ENCODE measurements at places on chromosomes 11 and 22.

DNA sequence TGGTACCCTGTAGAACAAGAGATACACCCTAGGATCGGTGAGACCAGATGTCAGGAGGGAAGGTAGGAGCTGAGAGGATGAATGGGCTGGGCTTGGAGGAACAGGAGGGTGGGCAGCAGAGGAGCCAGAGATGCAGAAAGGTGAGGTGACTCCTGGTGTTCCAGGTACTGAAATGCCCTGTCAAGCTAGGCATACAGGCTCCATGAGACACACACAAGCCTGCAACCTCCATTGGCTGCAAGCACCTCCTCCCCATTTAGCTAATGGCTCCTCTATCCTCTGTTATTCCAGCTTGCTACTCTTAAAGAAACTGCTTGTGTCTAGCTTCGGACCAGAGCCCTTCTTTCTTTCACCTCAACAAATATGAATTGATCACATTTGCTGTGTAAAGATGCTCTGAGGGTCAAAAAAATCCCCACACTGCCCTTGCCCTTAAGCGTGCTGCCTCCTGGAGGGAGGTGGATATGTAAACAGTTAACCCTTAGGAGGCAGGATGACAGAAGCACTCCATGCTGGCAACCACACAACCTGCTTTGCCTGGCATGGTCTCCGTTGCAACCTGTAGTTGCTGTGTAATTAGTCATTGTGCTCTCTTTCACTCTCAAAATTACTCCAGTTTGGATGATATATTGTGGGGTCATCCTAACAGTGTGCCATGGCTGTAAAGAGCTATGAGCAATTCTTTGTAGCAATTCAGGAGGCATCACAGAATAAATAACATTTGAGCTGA, 156.0 kb downstream of the PKNOX2 start:
- DNase-seq: no peak

- DNase-seq: no peak
These were observed 40.5 kb upstream of the RIC3 start for GRCh38 chr11:8209208-8209807.

- DNase-seq: no peak
These were observed 981.3 kb downstream of the OPCML start for GRCh38 chr11:132551016-132551415.

DNA sequence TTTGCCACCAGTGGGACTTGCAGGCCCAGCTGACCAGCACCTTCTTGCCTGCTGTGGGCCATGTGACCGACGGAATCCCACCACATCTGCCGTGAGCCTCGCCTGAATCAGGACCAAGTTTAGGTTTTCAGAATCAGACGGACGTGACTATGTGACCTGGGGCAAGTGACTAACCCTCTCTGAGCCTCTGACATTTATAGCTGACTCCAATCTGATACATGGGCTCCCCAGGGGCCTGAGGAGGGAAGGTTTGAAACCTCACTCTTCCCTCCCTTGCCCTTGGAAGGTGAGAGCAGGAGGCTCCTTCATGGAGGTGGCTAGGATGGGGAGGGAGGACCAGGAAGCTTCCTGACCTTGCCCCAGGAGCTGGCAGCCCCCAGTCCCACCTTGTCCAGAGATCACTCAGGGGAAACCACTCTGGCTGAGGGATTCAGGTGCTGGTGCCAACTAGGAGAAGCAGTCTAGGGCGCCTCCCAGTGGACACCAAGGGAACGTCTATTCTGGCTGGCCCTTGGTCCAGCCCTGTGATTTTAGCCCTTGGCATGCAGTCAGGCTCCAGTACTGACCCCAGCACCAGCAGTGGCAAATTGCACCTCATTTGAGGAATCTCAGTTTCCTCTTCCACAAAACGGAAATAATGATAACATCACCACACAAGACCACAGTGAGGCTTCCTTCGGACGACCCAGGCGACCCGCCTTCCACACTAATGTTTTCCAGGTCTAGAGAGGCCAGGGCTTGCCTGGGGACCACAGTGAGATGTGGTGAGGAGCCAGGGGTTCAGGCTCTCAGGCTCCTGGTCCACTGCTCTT, 47.2 kb upstream of the SYT7 start:
- DNase-seq: peak; percentile 63

DNA sequence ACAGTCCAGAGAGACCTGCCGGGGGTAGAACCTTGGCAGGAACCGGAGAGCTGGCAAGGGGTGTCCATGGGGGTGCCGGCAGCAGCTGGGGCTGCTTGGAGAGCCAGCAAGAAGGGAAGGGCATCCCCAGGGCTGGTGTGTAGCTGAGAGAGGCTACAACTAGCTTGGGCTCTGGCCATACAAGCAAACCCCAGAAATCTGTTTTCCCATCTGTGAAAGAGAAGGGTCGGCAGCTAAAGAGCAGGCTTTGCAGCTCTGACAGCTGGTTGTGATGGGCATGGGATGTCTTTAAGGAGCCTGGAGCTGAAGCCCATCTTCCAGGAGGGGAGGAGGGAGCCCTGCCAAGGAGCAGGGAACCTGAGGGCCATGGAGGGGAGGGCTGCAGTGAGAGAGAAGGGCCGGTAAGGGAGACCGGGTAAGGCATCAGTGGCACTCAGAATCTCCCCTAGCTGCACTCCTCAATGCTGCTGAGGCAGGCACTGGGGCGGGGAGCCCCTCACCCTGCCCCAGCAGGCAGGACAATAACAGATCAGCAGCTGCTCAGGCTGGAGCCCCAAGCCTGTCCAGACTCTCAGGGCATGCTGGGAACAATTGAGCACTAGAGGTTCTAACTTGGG, 3.9 kb downstream of the CHST1 start:
- DNase-seq: no peak

DNA sequence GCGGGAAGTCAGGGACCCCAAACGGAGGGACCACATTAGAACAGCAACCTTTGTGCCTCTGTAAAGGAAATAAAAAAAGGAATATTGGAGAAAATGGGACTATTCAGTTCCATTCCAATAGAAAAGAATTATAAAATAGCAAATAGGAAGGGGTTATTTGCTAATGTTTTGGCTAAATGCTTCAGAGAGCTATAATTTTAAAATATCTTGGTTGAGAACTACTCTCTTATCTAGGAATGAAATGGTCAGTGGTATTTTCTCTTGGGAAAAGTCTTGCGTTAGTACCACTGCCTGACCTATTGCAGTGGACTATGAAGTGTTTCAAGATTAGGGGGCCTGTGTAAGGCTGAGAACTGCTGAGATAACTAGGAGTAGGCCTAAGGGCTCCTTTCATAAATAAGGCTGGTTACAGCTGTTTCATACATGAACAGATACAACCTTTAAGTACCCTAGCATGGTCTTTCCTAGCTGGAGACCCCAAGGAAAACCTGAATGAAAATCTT, 6.9 kb upstream of the WEE1 start:
- peak; percentile 50 for DNase-seq

DNA sequence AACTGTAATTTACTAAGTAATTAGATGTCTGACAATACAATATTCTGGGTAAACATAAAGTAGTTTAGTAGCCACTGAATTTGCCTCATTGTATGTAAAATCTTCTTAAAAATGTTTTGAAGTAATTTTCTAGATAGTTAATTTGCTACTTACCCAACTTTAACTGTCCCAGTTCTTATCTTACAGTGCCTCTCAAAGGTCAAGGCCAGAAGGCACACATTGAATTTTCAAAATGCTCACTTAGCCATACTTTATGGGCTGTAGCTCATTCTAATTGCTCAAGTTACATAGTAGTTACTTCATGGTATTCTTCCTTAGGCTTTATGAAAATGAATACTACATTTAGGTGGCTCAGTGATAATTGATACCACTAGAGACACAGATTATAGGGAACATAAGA, 666.6 kb downstream of the CNTN5 start:
- no peak for DNase-seq

- no peak for DNase-seq
These were observed 15.9 kb upstream of the APOBEC3A start for GRCh38 chr22:38941488-38941987.

- DNase-seq: no peak
These were observed 3.4 kb upstream of the NHERF4 start for GRCh38 chr11:119181677-119182412.

GRCh38 chr11:86738568-86738967, 61.8 kb upstream of the PRSS23 start:
- DNase-seq: peak; percentile 57

- DNase-seq: no peak
These were observed 111.8 kb upstream of the LMO1 start for GRCh38 chr11:8375460-8375859.

- DNase-seq: no peak
These were observed 814.8 kb downstream of the BRD1 start for GRCh38 chr22:49012712-49013395.

DNA sequence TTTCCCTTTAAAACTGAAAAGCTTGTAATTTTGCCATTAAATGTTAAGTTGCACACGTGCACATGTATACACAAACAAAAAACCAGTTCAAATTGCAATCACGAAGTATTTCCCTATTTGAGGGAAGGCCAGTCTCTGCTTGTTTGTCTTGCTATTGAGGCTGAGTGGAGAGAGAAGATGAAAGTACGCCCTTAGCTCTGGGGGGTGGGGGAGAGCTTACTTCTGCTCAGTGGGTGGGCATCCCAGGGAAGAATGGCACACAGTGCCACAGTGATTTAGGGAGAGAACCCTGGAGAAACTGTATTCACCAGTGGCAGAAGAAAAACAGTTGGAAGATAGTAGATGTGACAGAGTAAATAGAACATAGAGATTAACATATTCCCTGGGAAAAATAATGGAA, 8.7 kb downstream of the YAP1 start:
- no peak for DNase-seq

DNA sequence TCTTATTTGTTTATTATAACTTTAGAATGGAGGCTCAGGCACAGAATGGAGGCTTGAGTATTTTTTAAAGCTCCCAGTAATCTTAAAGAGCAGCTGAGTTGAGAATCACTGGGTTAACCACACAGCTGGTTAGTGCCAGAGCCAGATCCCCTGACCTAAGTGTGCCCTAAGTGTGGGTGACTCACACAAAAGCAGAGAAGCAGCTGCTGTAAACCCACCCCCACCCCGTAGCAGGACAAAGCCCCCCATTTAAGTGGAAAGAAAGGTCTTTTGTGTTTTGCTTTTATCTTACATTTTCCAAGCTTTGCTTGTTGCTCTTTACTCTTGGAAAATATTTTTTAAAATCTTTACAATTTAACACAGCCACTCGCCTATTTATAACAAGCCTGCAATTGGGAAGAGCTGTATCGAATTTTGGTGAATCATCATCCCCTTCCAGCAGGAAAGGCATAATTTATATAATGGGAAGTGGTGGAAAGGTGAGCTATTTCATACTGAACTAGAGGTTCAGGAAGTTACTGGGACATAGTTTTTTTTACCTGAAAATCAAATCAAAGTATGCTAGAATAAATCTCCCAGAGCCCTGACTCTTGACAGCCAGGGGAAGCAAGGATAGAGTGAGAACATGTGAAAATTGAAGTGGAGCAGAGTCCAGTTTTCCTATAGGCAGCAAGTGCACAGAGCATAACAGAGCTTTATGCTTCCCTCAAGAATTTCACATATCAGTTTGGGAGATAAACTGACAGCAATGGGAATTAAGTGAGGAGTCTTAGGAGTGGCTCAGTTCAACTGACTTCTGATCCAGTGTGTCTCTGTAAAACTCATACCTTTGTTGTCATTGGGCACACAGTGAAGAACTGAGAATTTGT, 405.7 kb downstream of the AASDHPPT start:
- DNase-seq: peak; percentile 83

DNA sequence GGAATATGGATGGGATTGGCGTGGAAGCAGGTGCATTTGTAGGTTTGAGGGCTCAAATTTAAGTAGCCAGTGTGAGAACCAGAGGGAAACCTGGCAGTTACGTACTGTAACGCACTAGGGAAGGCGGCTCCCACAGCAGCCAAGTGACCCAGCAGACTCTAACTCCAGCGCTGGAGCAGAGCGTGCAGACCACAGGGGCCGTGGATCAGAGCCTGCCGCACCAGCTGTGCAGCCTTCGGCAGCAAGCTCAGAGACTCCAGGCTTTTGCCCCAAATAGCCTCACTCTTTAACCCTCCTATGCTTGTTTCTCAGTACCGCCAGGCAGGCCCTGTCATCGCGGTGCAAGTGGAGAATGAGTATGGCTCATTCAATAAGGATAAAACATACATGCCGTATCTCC, 12.3 kb downstream of the GLB1L3 start:
- no peak for DNase-seq

DNA sequence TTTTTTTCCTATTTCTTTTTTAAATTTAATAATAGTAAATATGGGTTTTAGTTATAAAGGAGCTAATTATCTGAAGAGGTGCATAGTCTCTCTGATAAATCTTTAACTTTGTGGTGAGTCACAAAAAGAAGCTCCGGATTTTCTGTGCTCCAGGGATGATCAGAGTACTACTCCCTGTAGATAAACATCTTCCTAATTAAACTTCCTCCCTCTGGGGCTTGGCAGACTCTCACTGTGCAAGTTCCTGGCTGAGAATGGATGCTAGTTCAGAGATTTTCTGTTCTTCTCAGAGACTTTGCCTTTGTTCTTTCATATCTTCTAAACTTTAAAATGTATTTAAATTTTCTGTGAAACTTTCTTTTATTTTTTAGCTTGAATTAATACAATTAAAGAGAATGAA, at the start of gene OR10G7:
Gene OR10G7, minus strand, starts transcription at position 72 of the 400 bp plus-strand sequence. CDS start 2,324 bp downstream, outside the sequence.
- DNase-seq: no peak

GRCh38 chr11:44261800-44262591, 47.9 kb downstream of the ALX4 start:
- DNase-seq: no peak

GRCh38 chr11:32033067-32033466, 57.8 kb upstream of the RCN1 start:
- DNase-seq: no peak
